ENCODE measurements at places on chromosomes 6 and 20.

- no peak for DNase-seq
These were observed 146.8 kb downstream of the LAMA2 start for GRCh38 chr6:129029778-129030177.

- DNase-seq = no peak
These were observed 52.0 kb upstream of the KIF13A start for GRCh38 chr6:18039481-18039880.

DNA sequence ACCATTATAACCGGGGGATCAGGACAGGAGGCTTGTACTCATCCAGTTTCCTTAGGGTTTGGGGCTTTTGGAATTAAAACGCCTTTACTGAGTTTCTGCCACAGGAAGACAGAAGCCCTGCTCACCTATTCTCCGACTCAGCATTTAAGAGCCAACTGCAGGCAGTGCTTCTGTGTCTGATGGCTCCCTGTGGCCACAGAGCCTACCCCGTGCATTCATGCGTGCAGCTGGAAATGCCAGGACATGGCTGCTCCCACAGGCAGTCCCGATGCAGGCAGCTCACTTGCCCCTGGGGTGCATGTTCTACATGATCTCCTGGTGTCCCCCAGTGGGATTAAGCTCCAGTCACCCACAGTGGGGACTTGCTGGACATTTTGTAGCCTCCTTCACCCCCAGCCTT lies 22.2 kb downstream of the ZNF831 start:
- DNase-seq = no peak

DNA sequence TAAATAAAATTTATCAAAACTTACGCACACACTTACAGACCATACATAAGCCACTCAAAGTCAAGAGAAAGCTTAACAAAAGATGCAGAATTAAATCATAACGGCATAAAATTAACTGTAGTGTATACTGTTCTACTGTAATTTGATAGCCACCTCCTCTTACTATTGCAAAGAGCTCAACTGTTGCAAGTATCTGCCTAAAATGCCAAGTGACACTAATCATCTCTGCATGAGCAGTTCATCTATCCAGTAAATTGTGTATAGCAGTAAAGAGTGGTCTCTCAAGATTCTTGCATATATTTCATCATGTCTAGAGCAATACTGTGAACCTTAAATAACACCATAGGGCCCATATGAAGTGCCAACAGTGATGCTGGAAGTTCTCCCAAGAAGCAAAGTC lies 12.3 kb downstream of the OR2H2 start:
- DNase-seq = no peak

DNA sequence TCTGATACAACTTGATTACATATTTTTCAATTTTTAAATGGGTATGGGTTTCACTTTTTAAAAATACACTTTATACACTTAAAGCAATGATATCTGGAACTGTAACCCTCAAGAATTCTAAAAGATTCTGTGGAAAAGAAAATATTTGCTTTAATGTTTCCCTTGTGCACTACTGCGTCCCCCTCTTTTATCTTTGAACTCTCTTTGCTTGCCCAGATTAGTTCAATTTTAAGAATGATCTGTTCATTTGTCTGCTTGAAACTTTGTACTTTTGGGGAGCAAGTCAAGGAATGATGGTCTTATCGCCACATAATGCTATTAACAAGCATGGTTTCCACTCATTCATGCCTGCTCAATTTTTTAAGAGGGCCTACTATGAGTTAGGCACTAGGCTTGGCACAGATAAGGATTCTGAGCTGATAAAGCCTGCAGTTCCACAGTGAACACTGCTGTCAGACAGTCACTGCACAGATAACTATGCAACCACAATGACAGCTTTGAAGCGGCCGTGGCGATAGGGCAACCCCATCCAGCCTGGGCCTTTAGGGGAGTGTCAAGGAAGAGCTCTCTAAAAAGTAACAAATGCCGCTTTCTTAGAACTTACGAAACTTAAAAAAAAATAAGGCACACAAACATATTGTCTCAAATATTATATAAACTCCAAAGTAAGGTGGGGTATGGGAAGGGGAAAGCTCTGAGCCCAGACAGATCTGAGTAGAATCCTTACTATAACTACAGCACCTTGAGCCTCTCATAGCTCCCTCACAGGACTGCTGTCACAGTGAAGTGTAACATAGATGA lies 29.7 kb downstream of the FYN start:
- peak; percentile 53 for DNase-seq

- no peak for DNase-seq
These were observed 497.9 kb upstream of the JARID2 start for GRCh38 chr6:14747881-14748520.

DNA sequence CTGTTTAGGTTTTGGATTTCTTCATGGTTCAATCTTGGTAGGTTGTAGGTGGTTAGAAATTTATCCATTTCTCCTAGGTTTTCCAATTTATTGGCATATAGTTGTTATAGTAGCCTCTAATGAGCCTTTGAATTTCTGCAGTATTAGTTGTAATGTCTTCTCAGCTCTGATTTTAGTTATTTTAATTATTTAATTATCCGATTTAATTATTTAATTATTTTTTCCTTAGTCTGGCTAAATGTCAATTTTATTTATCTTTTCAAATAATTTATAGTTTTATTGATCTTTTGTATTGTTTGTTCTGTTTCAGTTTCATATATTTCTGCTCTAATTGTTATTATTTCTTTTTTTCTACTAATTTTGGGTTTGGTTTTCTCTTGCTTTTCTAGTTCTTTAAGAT lies 28.1 kb upstream of the SOX4 start:
- DNase-seq = no peak

DNA sequence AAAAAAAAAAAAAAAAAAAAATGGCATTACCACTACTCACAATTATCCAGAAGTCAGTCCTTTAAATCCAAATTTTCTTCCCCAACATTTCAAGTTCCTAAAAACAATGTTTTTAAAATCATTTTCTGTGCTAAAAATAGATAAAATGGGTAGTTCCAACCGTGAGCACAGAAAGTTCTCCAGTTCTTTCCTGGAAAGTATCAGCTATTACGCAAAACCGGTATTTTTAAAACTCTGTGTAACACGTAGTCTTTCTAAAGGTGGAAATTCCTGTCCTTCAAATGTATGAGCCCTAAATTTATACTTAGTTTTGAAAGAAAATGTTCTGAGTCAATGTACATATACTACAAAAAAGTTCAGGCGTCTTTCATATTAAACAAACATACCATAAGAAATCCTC lies 83.5 kb upstream of the SCAF8 start:
- DNase-seq = no peak

DNA sequence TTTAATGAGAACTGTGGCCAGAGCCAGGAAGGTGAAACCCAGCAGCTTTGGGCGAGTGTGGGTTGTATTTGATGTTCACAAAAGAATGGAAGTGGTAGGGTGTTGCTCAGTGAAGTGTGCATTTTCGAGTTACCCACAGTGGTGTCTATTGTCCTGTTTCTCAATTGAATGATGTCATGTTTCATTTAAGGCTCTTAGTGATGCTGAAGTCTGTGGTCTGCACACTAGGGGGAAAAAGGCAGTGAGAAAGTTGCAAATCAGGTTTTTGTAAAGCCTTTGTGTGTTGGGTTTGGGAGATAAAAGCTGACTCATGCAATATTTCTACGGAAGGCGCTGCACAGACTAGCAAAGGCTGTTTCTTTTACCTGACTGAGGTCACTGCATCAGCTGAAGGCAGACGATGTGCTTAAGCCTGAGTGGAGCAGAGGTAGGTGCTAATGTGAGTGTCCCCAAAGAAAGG lies 121.1 kb downstream of the PLEKHG1 start:
- DNase-seq = no peak

DNA sequence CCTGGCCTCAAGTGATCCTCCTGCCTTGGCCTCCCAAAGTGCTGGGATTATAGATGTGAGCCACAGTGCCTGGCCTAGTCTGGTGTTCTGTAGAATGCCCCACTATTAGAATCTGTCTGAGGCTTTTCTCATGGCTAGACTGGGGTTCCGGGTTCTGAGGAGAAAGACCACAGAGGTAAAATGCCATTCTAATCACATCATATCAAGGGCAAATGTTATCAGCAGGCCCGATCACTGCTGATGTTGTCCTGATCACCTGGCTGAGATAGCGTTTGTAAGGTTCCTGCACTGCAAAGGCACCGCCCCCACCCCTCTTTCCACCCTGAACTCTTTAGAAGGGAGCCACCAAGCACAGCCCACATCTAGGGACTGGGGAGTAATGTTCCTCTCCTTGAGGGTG lies 6.7 kb upstream of the SRC start:
- DNase-seq = no peak

- no peak for DNase-seq
These were observed 7.9 kb downstream of the RAB32 start for GRCh38 chr6:146551545-146551944.

- DNase-seq = no peak
These were observed 102.4 kb downstream of the MTHFD1L start for GRCh38 chr6:150967910-150968309.

DNA sequence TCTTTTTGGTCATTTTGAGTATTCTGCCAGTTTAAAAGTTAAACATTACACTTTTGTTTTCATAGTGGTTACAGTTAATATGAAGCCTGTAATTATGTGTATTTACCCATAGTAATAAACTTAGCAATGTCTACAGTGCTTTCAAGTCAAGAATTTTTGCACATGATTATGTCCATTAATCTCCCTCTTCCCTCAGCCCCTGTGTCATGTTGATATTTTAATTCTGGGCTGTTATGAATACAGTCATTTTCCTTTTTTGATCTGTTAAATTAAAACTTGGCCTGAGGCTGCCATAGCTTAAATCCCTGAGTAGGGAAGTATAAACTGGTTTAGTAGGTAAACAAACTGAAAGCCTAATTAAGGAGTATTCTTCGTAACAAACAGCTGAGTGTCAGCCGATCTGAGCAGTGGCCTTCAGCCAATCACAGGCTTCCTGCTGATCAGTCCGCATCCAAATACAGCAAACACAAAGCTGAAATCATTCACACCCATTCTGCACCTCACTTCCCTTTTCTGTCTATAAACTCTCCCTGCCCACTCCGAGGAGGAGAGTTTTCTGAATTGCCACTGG lies 9.5 kb upstream of the SFT2D1 start:
- no peak for DNase-seq

GRCh38 chr20:62702895-62703852 lies 5.5 kb upstream of the NTSR1 start:
- DNase-seq = peak; percentile 20

- DNase-seq = no peak
These were observed 101.9 kb upstream of the NAA20 start for GRCh38 chr20:19915111-19915798.

GRCh38 chr6:144547409-144547808 lies 262.3 kb downstream of the UTRN start:
- DNase-seq = no peak

- no peak for DNase-seq
These were observed 705.3 kb downstream of the KIF16B start for GRCh38 chr20:15867899-15868298.

GRCh38 chr6:156347246-156347645 lies 429.9 kb upstream of the ARID1B start:
- DNase-seq = no peak

DNA sequence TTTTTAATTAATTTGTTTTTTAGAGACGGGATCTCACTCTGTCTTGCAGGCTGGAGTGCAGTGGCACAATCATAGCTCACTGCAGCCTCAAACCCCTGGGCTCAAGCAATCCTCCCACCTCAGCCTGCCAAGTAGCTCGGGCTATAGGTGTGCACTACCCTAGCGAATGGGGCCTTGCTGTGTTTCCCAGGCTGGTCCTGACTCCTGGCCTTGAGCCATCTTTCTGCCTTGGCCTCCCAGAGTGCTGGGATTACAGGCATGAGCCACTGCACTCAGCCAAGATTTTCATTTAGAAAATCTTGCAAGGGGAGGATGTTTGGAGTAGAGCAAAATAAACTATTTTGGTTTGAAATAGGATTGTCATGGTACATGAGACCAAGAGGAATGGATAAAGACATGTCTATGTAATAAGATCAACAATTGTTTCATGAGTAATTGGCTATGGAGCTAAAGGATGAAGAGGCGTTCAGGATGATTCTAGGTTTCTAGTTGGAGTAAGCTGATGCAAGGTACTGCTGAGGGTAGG lies 237.8 kb downstream of the UST start:
- DNase-seq = no peak

DNA sequence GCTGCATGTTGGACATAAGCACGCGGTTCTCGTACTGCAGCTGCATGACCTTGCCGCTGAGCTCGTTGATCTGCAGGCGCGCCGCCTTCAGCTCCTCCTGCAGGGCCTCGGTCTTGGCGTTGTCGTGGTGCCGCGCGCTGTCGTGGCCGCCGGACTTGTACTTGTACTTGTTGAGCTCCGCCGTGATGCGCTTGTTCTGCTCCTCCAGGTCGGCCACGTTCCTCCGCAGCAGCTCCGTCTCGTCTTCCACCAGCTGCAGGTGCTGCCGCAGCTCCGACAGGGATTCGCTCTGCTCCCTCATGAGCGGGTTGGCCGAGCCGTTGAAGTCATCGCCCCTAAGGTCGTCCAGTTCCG lies 16.6 kb upstream of the KIAA0408 start:
- DNase-seq = no peak

DNA sequence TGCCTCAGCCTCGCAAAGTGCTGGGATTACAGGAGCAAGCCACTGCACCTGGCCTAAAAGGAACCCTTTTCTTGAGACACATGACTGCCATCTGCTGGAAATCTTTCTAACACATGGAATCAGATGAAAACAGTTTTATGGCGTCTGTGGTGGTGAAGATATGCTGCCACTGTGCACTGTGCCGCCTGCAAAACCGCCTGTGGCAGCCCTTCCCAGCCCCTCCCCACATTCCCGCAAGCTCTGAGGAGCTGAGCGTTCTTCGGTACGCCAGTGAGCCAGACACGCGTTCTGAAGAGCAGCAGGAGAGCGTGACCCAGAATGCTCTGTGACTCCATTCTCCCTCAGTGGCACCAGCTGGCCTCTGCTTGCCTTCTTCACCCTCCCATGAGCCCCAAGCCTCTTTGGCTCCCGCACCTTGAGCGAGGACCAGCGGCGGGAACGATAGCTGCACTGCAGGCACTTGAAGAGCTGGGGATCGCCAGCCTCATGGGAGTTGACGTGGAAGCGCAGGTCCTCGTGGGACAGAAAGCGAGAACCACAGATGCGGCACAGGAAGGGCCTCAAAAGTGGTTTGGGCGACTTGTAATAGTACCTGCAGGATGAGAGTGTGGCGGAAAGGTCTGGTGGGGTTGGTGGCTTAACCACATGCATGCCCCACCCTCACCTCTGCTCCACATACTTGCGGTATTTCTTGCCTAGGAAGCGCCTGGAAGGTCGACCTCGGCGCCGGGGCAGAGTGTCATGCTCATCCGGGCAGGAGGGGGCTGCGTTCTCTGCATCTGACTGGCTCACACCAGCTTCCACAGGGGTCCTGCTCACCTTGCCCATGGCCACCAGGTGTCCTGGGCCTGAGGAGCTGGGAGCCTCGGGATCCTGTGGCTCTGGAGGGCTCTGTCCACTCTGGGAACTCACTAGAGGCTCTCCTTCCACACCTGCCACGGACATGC lies 8.7 kb downstream of the ZNF335 start:
- DNase-seq = no peak

Data from activated T-cell treated with anti-CD3 and anti-CD28 coated beads, Interleukin-2, amount 50 U/mL, for 4 hours (primary cell).